ENCODE measurements at places on chromosomes 5 and 9. TPM values are rescaled to one million over a fixed set of nuclear protein-coding genes. Genes with fewer than 3 reads are reported as not detected.
A peak's percentile ranks its signal among the peaks of the same experiment; 100 is the strongest.

DNA sequence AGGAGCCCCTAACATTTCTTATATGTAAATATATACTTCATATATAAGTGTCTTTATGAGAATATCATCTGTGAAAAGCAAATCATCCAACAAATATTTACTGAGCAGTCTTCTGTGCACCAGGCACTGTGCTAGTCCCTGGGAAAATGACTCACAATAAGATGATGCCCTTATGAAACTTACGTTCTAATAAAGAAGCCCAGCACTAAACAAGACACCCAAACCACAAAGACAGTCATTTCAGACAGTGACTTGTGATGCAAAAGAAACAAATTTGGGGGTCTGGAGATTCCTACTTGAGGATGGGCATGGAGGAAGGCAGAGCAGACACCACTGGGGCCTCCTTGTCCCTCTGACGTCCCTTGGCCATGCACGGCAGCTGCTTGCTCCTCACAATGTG is 30.6 kb upstream of the PPP1R2B start:
- DNase-seq = no peak

- peak; percentile 28 for DNase-seq
Measured at GRCh38 chr5:159017786-159018185, 81.9 kb downstream of the EBF1 start.

- DNase-seq = peak; percentile 39
Measured at GRCh38 chr9:70110194-70111041, 66.8 kb downstream of the MAMDC2 start.

DNA sequence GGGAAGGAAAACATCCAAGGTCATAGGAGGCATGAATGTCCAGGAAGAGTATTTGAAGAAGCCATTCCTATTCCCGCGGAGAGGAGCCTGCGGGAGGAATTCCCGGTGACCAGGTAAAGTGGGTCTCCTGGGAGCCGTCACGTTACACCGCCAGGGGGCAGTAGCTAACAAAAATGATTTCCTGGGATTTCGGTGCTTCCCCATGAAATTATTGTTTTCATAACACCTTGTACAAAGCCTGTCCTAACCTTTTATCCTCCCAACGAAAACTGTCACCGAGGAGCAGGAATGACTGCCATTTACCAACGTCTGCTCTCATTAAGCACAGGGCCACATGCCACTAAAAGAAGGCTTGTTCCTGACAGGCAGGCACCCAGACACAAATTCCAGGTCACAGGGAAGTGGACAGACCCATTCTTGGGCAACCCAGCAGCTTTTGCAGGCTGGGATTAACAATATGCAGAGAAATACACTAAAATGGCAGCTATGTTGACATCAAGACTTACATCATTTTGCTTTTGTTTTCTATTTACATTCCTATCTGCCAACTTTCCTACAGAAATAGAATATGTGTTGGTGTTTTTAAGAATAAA is 41.2 kb upstream of the CTSL start:
- DNase-seq = peak; percentile 36

DNA sequence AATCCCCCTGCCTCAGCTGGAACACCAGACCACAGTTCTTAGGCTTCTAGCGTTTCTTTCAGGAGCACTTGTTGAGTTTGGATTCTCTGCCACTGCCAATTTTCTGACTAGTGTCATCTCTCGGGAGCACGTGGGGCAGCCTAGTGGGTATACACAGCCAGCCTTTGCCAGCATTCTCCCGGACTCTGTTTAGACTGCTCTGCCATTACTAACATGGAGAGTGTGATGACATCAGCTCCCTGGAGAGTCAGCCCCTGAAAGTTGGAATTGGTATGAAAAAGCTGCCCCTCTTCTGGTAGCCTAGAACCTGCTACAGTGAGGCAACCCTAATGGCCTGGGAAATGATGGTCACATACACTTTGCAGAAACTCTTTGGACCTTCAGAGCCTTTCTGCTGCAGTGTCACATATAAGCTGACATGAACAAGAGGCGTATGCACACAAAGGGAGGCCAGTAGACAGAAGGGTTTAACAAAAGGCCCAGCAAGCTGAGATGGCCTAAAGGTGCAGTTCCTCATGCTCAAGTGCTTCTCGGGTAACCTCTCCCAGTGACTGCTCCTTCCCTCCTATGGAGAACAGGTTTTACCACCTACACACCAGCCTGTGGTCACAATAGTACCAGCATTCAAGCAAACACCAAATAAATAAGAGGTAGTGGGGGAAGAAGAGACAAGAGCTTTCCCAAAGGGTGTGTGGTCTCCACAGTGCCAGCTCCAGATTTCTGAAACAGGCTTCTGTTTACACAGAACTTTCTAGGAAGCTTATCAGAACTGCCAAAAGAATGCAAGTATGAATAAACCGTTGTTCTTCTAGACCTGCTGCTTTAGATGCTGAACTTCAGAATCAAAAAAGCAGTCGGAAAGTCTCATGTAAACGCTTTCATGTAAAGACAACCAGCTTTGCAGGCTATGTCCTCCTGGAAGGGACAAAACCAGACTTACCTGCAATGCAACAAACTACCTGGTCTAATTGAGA is 16.5 kb downstream of the SPACA9 start:
- no peak for DNase-seq

DNA sequence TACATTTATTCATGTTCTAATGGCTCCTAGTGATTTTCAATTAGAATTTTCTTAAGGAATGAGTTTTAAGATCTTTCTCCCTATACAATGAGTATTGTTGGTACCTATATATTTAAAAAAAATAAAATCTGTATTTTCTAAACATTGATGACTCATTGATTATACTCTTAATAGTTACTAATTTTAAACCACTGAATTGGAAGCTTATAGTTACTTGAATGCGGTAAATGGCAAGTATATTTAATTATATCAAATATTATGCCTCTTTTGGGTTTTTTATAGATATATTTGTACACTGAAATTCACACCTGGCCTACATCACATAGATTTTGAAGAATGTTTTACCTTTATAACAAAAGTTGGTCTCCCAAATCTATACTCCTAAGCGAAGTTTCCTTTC is 38.9 kb upstream of the ALDH1A1 start:
- DNase-seq = no peak

- DNase-seq = no peak
Measured at GRCh38 chr5:31047621-31048020, 145.9 kb upstream of the CDH6 start.

DNA sequence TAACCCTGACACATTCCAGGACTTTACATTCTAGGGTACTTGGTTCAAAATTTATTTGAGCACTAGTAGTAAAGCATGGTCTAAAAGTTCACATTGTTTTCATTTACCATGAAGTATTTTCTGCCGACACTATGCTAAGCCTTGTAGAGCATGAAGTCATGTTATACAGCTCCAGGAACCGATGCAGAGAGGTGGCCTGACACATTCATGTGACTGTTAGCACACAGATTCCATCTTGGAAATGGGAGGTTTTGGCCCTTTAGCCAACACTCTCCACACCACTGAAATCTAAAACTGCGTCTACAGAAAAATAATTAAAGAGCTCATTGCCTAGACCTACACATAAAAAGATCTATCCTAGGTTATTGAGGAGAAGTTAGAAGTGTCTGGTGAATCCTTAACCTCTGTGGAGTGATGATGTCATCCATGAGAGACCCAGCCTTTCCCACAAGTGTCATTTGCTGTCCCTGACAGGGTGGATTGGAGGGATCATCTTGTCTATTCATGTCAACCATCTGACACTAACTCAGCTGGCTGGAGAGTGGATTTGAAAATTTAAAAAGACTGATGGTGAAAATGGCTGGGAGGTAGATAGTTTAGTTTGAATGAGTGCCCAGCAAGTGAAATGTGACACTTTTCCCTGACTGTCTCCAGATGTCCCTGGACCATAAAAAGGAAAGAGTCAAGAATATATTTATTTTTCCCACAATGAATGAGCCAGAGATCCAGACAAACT is 1.3 kb downstream of the RANBP3L start:
- no peak for DNase-seq

DNA sequence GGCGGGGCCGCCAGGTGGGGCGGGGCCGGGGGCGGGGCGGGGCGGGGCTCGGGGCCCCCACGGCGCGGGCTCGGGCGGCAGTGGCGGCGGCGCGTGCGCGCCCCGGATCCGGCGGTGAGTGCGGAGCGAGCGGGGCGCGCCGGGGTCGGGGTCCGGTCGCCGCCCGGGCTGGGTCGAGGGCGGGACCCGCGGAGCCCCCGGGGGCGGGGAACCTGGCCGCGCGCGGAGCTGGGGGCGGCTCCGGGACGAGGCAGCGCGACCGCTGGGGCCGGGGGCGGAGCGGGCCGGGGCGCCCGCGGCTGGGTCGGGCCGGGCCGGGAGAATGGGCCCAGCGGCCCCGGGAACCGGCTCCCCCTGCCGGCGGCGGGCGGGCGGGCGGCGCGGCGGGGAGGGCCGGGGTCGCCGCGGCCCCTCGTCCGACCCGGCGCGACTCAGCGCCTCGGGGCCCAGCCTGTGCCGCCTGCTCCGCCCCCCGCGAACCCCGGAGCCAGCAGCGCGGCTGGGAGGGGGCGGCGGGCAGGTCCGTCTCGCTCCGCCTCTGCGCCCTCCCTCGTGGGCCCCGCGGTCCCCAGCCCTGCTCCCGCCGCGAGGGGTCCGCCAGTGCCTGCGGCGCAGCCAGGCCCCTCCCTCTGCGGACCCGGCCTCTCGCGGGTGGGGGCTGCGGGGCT is 3.1 kb downstream of the EGFL7 start:
- DNase-seq = no peak

- no peak for DNase-seq
Measured at GRCh38 chr9:70398145-70398556, 16.3 kb downstream of the KLF9 start.

DNA sequence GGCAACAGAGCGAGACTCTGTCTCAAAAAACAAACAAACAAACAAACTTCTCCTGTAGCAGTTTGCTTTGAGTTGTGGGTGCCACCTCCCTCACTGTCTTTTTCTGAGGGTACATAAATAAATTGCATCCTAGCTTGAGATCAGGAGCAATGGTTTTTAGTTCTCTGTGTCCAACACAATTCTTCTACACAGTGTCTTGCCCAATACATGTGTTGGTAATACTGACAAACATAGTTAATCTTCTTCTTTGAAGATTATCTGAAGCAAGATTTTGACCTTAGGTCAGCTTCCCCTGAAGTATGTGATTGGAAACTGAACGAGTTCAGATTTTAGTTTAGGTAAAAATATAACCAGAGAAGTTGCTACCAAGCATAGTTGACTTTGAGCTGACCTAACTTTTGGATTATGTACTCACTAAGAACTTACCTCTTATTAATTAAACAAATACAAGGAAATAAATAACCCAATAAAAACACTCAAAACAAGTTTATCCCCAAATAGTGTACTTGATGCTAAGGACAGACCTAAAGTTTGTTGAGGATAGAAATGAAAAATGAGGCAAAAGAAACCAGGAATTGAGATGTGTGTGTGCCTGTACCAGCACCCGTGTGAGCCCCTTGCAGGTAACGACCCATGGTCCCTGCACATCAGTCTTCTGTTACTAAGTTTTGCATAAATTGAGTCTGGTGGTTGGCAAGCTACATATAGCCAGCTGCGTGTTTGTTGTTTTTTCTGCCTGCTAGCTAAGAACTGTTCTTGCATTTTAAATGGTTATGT is 16.2 kb downstream of the TJP2 start:
- no peak for DNase-seq

- no peak for DNase-seq
Measured at GRCh38 chr9:99294850-99295461, 72.9 kb downstream of the SEC61B start.

DNA sequence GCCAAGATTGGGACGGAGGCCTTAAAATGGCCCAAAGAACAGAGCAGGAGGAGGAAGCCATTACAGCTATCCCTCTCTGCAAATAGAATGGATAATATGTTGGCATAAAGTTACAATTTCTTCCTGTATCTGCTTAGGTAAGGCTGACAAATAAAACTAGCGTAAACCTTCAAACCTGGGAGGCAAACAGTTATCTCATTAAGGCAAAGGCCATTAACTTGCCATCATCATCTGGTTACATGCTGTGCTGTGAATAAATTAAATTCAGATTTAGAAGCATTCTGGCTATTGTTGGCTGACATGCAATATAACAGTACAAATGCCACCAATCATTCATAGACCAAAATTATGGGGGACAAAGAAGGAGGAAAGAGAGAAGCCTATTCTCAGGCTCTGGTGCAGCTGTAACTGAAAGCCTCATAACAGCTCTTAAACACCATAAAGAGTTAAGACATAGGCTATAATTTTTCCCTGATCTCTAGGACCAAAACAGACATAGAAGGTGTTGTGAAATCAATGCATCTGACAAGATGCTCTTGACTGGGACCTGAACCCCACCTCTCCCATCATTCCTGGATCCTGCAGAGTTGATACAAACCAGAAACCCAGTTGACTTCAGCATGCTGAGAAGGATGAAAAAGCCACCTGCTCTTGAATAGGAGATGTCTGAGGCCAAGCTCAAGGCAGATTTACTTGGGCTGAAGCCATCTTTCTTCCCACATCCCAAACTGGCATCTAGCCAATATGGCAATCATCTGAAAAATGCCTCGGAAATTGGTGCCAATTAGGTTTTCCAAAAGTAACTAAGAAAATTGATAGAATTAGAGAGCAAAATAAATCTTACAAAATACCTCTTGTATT is 62.5 kb downstream of the PLCXD3 start:
- no peak for DNase-seq

GRCh38 chr5:137268646-137269045 is 230.5 kb downstream of the SPOCK1 start:
- no peak for DNase-seq

- no peak for DNase-seq
Measured at GRCh38 chr5:150648294-150649107, 8.0 kb downstream of the SYNPO start.

GRCh38 chr9:138006576-138007233 is 129.1 kb downstream of the CACNA1B start:
- no peak for DNase-seq

GRCh38 chr5:112146323-112147226 is 272.5 kb downstream of the EPB41L4A start:
- peak; percentile 85 for DNase-seq

- DNase-seq = no peak
Measured at GRCh38 chr5:108472237-108472636, 90.3 kb upstream of the FBXL17 start.

DNA sequence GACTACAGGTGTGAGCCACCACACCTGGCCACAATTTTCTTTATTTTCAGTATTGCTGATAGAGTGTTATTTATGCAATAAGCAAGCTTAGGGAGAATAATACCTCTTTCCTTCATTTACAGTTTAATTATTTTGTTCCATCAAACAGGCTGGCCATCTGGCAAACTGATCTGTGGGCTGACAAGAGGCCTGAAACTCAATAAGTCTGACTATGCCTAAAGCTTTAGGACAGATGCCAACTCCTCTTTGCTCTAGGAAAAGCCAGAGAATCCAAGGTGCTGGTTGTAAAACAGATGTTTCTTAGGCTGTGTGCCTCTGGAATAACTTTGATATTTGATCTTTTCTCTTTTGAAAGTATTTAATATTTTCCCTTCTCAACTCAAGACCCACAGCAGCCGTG is 98.4 kb downstream of the TARS1 start:
- DNase-seq = no peak

- DNase-seq = no peak
Measured at GRCh38 chr5:78334811-78335210, 25.6 kb upstream of the SCAMP1 start.

GRCh38 chr5:80576383-80576782 is 6.3 kb upstream of the ANKRD34B start:
- no peak for DNase-seq

The ARSI gene
- total RNA-seq = 4.7 TPM

The COL5A1 gene
- 4.8 TPM for total RNA-seq

The TXN gene
- total RNA-seq = 462 TPM

The ZNF883 gene
- total RNA-seq = 3.3 TPM

The ARHGEF28 gene
- total RNA-seq = 134 TPM

The NME5 gene
- total RNA-seq = not detected

The ZBED3 gene
- 0.82 TPM for total RNA-seq

The RFESD gene
- 2.4 TPM for total RNA-seq

The BHMT gene
- total RNA-seq = not detected

The SLC34A3 gene
- total RNA-seq = not detected

The TMOD1 gene
- not detected for total RNA-seq

The SMIM33 gene
- total RNA-seq = not detected

The ANKRD55 gene
- not detected for total RNA-seq
